ENCODE measurements at places on chromosomes 7 and 10.

DNA sequence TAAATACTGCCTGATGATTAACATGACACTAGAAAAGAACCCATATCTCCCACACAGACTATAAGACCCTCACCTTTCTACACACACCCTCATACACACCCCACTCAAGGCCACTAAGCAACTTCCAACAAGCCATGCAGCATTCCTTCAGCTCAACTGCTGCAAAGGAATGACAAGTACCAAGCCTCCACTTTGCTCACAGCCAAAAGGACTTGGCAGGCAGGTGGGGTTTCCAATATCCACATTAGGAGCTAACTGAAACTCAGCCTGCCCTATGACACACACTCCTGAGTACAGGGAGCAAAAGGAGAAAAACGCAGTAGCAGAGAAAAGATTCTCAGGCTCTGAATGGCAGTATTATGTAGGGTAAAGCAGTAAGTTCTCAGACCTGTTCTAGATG is 13.4 kb downstream of the USP54 start:
- peak; percentile 36 for DNase-seq

DNA sequence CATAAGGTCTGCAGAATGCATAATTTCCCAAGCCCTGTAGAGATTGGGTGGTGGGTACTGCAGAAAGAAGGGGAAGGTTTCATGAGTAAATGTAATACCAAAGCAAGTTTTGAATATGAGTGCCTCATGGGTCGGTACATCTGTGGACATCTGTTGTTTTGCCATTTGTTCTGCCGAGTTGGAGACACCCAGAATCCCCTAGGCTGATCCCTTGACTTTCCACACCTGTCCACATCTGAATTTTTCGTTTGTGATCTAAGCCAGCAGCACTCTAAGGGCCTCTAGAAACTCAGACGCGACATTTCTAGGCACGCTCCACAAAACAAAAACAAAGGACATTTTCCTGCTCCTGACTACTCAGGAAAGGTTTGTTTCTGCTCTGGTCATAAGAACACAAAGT is 11.7 kb upstream of the SLF2 start:
- DNase-seq: no peak

DNA sequence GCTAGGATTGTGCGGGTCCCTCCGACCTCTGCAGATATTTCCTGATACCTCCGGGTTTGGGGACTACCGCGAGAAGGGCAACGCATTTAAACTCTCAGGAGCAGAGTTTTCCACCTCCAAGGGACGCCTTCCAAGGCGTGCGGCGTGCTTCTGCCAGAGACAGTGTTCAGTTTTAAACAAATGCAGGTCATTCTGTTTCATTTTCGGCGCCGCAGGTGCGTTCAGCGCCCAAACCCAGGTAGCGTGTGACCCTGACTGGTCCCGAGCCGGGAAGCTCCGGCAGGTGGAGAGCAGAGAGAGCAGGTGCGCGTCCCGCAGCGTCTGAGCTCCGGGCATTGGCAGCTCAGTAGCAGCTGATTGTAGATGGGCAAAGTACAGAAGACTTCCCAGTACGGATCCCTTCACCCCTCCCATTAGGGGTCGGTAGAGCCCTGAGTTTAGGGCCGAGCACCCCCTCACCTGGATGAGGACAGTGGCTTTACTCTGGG is 1.4 kb upstream of the CYP26A1 start:
- no peak for DNase-seq

DNA sequence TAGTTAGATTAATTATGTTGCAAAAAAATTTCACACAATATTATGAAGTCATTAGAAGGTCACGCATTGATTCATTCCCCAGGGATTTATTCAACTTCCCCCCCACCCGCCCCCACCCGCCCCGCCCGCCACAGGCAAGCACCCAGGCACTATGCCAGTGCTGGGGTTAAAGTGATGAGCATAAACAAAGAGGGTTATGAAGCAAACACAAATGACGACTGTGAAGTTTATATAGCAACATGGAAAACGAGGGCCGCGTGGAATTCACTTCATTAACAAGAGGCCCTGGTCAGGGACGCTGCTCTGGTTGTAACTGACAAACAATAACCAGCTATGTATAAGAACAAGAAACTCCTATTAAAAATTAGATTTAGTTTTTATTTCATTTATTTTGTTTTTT is 656.5 kb upstream of the COBL start:
- DNase-seq: no peak

DNA sequence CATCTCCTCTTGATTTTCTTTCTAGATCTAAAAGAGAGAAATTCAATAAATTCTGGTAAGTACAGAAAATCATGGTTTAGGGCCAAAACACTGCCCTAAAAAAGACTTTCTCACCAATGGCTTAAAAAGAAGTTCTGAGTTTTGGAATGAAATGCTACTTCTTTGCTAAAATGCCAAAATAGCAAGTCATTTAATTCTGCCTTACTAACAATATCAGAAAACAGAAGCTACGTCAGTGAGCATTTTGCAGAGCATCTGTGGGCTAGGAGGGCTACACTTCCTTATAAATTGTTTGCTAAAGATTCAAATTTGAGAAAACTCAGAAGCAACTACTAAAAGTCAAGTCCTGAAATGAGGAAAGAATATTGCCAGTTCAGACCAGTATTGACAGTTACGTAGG is 560.8 kb upstream of the CELF2 start:
- no peak for DNase-seq

DNA sequence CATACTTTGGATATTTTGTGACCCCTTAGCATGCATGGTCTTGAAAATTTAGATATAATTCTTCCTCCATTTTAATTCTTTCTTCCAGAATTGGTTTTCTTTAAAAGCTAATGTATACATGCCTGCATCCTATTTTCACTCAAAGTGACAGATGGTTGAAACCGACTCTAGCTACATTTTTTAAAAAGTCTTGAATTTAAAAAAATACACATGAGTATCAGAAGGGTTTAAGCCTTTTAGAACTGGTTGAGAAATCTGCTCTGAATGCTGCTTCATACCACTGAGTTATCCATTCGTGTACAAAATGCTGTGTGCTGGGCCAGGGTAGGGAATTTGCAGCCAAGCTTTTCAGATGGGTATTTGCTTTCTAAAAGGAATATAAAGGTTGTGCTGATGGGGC is 16.5 kb downstream of the DYNC1I1 start:
- no peak for DNase-seq

GRCh38 chr7:68980011-68980410 is 618.3 kb upstream of the AUTS2 start:
- no peak for DNase-seq

DNA sequence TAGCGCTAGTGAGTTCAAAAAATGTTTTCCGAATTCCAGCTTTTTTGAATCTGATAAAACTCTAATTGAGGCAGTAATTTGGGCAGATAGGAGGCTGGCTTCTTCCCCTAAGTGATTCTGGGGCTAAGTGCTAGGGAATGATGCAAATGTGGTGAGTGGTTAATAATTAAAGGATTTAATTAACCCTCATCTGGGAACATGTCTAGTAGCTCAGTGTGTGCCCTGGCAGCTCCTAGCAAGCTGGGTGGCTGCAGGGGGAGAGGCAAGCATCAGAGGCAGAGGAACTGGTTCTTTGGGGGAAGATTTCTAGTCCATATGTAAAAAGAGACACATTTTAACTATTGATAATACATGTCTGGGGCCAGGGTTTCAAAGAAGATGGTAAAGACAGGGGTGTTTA is 354.5 kb downstream of the WDR11 start:
- DNase-seq: no peak

DNA sequence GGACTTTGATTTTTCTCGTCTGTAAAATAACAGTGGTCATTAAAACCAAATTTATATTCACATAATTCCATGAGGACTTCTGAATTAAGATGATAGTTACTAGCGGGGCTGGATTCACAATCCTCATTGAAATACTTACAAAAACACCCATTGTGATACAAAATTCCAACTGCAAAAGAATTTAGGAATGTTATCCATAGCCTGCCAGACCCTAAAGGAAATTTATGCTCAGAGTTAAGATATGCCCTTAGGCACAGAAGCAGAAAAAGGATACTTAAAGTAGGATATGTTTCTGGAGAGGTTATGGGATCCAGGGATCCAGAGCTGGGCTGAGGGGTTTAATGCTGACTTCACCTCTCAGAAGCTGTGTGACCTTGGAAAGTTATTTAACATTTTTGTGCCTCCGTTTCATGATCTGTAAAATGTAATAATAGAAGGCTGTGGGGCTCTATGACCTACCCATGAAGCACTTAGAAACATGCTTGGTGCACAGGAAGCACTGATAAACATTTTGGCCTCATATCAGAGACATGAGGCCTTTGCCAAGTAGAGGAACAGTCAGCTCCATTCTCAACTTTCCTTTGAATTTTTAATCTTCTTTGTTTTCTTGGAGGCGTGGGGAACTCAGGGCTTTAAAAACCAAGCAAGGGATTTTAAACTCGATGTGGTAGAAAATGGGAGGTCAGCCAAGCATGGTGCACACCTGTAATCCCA is 744.7 kb downstream of the KCNMA1 start:
- DNase-seq: no peak

- DNase-seq: no peak
These were observed 1.4 kb upstream of the CREB5 start for GRCh38 chr7:28410628-28411531.

DNA sequence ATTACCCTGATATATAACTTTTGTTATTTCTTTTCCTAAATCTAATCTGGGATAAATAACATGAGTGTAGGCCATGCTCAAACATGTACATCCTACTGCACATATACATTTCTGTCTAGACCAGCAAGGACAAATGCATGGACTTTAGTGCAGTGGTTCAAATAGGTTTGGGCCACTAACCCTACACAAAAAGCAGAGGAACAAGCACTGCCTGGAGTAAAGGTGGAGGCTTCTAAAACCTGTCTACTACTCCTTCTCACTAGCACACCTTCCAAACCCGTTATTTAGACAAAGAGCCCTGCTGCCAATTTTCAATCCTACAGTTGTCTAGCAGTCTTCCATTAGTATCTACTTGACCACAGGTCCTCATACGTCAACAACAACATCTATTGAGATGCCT is 34.8 kb downstream of the SGCE start:
- no peak for DNase-seq

DNA sequence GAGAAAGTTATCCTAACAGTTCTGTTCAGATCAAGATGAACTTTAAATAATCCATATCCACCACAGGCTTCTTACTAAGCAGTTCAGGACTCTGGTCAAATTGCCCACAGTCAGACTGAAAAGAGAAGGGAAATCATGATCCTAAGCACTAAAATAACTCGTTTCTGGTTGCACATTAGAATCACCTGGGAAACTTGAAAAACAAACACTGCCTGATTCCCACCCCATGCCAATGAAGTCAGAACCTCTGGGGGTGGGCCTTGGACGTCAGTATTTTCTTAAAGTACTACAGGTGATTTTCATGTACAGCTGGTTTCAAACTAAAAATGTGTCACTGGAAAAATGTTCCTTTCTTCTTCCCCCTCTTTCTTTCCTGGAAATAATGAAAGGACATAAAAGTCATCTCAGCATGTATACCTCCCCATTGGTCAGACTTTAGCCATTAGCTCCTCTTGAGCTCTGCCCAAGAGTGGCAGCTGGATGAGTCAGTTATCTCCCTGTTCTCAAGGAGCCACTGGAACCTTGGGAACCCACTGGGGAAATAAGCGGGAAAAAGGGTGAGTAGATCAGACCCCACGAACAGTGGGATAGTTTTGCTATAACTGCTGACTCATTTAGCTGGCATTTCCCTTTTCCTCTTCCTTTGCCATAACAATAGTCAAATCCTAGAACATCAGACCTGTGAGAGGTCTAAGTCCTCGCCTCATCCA is 75.3 kb upstream of the IL6 start:
- DNase-seq: no peak

DNA sequence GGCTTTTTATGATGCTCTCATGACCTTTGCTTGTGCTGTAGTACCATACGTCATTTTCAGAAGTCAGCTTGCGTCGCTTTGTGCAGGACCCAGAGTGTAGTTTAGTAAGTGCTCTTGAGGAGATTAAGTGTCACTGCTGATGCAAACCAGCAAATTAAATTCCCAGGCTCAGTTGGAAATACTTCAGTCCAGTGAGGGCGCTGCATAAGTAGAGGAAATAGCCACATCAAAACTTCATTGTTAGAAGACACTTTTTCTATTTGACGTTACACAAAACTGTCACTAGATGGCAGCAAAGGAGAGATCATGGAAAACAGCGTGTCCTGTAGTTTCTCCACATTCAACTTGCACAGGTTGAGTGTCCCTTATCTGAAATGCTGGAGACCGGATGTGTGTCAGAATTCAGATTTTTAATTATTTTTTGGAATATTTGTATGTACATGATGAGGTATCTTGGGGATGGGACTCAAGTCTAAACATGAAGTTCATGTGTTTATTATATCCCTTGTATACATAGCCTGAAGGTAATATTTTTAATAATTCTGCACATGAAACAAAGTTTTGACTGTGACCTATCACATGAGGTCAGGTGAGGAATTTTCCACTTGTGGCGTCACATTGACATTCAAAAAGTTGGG is 7.9 kb downstream of the ZNF22 start:
- DNase-seq: peak; percentile 74

DNA sequence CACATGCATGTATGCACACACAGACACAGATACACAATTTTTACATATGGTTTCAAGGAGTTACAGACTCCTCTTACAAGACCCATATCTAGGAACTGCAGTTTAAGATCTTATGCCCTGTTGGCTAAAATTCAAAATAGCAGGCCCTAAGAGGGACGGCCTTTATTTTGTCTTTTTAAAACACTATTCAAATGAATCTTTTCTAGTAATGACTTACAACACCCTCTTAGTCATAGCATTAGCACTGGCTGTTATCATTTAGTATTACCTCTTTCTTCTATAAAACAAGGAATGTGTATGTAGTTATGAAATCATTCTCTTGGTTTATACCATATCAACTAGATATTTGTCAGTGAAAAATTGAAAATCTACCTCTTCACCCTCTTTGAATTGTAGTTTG is 15.3 kb downstream of the PAPSS2 start:
- no peak for DNase-seq

DNA sequence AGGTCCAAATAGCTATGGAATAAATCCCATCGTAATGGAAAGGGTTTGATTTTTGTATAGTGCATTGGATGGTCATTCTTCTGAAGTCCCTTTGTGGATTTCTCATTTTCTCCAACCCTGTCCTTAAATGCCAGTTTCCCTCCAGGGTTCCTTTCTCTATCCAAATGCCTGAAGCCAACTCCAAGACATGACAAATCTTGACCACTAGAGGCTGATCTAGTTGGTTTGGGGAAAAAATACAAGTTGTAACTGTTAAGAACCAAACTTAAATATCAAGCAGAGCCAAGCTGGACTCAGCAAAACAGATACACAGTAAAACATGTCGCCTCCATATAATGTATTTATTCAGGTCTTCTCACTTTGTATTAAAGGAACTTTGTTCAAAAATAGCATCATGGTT is 28.7 kb downstream of the FRMD4A start:
- DNase-seq: no peak
